Iris pigment epithelial cell (primary cell): ENCODE measurements at places on chromosomes 2 and 18.

DNA sequence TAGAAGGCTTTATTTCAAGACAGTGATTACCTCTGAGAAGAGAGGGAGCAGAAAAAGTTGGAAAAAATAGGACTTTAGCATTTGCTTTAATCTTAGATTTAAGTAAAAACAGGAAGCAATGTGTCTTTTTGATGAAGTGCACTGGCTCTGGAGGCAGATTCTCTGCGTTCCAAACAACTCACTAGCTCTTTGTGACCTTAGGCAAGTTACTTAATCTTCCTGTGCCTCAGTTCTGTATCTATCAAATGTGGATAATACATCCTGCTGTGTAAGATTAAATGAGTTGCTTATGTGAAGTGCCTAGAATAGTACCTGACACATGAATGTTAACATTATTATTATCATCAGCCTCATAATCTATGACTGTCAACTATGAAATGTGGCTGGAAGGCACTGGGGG lies 42.3 kb downstream of the RPRD1A start:
- DNase-seq = peak; percentile 52

DNA sequence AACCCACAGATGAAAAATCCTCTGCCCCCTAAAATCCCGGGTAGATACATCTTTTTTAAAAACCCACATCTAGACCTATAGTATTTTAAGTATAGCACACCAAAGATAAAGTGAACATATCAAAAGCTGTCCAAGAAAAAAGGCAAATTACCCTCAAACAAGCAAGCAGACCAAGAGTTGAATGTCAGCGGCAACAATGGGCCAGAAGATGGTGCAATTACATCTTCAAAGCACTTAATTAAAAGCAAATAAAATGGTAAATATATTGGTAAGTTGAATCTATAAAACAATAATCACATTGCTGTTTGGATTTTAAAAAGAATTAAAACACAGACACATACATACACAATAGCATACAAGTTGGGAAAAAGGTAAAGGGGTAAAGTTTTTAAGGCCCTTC lies 98.5 kb downstream of the MYOM1 start:
- DNase-seq = no peak

- peak; percentile 20 for DNase-seq
These were observed 1.1 kb downstream of the NIFK start for GRCh38 chr2:121735518-121736074.

- DNase-seq = no peak
These were observed 200.8 kb downstream of the PLCL1 start for GRCh38 chr2:198004921-198005829.

DNA sequence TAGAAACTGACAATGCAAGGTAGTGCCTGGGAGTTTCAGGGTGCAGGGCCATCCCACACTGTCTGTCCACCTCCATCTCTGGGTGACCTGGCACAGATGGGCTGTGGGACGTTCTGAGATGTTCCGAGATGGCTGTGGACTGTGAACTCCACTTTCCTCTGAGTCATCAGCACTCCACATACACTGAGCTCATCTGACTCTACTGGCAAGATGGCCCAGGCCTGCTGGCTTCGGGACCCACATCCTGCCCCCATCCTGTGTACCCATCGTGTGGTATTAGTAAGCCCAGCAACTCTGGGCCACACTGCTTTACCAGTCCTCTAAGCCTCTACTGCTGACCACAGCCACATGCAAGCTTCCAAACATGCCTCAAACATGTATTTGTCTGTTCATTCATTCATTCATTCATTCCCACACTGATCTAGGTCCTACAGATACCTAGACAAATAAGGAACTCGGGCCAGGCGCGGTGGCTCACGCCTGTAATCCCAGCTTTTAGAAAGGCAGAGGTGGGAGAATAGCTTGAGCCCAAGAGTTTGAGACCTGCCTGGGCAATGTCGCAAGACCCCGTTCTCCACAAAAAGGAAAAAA lies 124.8 kb upstream of the CXCR4 start:
- peak; percentile 21 for DNase-seq

GRCh38 chr18:28176698-28176947 lies 307 bp downstream of the CDH2 start:
- peak; percentile 15 for DNase-seq

DNA sequence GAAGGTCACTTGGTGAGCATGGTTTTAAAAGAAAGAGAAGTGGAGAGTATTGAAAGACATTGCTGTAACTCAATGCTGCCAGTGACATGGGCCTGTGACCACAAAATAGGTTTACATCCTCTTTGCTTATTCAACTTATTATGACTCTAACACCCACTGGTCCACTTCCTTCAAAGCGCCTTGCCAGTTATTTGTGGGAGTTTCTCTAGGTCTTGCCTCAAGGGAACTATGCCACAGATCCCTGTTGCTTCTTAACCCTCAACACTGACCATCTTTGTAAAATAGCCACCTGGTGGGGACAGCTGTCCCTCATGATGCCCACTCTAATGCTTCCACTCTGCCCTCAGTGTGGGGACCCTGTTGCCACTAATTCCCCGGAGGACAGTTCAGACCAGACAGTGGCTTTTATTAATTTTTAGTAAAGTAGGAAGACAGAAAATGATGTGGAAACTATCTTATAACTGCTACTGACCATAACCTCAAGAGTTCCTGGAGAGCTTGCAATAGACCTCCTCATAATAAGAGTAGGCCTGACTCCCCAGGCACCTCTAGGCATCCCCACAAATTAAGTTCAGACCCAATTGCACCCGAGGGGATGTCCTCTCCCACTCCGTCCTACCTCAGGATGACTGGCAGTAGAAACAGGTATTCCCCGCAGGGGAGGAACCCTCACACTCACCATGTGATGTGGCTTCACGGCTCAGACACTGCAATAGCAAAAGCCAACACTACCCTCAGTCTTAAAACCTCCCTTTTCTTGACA lies 31.3 kb upstream of the SLC25A52 start:
- no peak for DNase-seq

DNA sequence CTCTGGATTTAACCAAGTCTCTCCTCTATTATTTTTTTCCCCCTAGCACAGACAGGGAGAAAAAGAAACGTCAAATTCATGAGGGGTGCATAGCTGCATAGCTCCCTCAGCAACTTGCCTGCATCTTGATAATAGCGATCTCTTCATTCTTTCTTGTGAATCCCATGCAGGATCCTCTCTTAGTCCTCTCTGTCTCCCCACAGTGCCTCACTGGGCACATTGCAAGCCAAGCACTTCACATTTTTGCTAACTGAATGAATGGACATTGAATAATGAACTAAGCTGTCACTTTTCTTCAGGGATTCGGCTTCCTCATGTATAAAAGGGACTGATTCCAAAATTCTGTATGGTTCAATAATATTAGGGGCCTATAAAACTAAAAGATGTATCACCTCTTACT lies 2.9 kb upstream of the EPB41L3 start:
- DNase-seq = peak; percentile 25
